ENCODE measurements at places on chromosomes 7 and 10.

DNA sequence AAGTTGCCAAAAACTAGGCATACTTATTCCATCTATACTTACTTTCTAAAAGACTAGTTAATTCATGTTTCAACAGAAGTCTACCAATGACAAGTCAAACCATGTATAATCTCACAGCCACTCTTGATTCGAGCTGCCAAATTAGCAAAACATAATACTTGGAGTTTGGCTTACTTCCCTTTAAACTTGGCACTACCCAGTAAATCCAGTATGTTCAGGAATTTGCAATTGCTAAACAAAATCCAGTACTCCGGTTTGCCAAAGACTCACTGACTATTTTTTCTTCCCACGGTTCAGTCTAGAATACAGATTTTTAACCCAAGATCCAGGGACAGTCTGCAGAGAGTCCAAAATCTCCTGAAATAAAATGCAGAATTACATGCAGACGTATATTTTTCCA is 4.6 kb downstream of the OAT start:
- DNase-seq = no peak

- DNase-seq = no peak
Observed at GRCh38 chr7:145511004-145511403, 605.6 kb upstream of the CNTNAP2 start.

GRCh38 chr7:42247301-42247700 is 10.3 kb upstream of the GLI3 start:
- DNase-seq = no peak

GRCh38 chr7:65342723-65343629 is 30.7 kb upstream of the ZNF92 start:
- DNase-seq = no peak

GRCh38 chr10:117674646-117675045 is 132.1 kb downstream of the EMX2 start:
- DNase-seq = no peak

- DNase-seq = no peak
Observed at GRCh38 chr7:134262322-134262721, 54.4 kb downstream of the SLC35B4 start.
